Endothelial cell of coronary artery (primary cell): ENCODE measurements at places on chromosomes 4 and X. TPM values are rescaled to one million over a fixed set of nuclear protein-coding genes. Genes with fewer than 3 reads are reported as not detected.

The GLRB gene
- total RNA-seq = 2.2 and 5.1 TPM in 2 replicates

The BRS3 gene
- not detected in 2 replicates for total RNA-seq

The CLDN24 gene
- not detected in 2 replicates for total RNA-seq

The PRKG2 gene
- total RNA-seq = 0.09 TPM in 1 of 2 replicates, not detected in the other

The MAGIX gene
- total RNA-seq = 0.27 and 1.0 TPM in 2 replicates

The ZFYVE28 gene
- total RNA-seq = 4.0 and 12.3 TPM in 2 replicates

The FAM149A gene
- 0.18 and 0.47 TPM in 2 replicates for total RNA-seq

The UGT8 gene
- total RNA-seq = not detected in 2 replicates

The GPR82 gene
- total RNA-seq = not detected in 2 replicates

The SCD5 gene
- 37.3 and 52.5 TPM in 2 replicates for total RNA-seq

The PHKA1 gene
- total RNA-seq = 5.5 and 8.0 TPM in 2 replicates

The MID2 gene
- total RNA-seq = 28.6 and 33.2 TPM in 2 replicates

The UGT2B15 gene
- total RNA-seq = not detected in 2 replicates

The LRPAP1 gene
- total RNA-seq = 91.9 and 93.9 TPM in 2 replicates
